ENCODE measurements at places on chromosomes 12 and 14.

GRCh38 chr12:82966001-82966559 is 279.4 kb downstream of the TMTC2 start:
- DNase-seq, result no peak

DNA sequence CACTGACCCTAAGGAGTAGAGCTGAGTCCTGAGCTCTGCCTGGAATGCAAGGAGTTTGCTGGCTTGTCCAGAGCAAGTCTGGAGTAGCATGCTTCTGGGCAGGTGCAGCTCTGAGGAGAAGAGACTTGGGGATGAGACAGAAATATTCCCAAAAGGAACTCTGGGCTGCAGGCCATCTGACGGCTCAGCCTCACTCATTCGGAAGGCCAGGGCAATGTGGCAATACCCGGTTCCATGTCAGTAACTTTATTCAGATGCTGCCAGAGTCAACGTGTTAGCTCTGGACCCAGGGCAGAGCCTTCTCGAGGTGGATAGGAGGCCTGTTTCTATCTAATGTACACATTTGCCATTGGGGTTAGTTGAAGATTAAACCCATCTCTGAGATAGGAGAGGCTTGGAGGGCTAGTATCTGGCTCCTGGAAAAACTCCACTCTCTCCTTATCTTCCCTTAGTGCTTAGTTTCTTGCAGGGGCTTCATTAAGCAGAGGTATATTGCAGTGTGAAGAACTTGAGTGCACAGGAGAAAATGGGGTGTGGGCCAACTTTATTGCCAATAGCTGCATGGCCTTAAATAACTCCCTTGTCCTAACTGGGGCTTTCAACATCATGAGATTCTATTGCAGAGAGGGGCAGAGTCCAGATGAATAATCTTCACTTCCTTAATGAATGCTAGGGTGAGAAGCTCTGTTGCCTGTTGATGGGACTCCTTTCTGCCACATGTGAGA is 65.6 kb downstream of the NTF3 start:
- no peak for DNase-seq

DNA sequence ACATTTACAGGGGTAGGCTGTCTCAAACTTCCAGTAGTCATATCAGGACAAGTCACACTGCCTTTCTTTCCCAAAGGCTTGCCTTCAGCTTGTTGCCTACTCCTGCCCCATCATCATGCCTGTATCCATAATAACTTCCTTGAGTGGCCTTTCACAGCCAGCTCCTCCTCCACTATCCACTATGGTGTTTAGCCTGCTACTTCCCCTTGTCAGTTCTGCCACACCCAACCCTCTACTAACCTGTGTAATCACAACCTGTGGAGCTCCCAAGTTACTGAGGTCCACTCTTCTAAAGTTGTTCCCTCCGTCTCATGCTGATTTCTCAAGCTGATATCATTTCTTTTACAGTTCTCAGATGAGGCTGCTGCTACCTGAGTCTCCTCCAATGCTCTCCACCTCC is 159.9 kb downstream of the BMP4 start:
- no peak for DNase-seq

DNA sequence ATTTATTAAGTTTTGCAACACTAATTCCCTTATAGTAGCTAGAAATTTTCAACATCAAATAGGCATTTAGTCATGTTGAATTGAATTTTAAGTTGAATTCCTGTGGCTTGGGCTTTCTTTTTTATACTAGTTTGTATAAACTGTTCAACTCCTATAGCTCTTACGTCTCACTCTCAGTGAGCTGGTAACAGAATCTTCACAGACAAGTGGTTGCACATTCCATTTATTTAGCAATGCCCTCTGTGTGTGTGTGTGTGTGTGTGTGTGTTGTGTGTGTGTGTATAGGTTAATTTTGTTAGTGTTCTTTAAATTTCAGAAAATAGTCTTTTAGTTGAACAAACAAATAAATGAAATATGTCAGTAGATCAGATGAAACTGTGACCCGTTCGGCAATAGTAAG is 425.0 kb downstream of the NPAS3 start:
- DNase-seq, result no peak

GRCh38 chr14:54857830-54858269 is 44.8 kb downstream of the GCH1 start:
- no peak for DNase-seq

DNA sequence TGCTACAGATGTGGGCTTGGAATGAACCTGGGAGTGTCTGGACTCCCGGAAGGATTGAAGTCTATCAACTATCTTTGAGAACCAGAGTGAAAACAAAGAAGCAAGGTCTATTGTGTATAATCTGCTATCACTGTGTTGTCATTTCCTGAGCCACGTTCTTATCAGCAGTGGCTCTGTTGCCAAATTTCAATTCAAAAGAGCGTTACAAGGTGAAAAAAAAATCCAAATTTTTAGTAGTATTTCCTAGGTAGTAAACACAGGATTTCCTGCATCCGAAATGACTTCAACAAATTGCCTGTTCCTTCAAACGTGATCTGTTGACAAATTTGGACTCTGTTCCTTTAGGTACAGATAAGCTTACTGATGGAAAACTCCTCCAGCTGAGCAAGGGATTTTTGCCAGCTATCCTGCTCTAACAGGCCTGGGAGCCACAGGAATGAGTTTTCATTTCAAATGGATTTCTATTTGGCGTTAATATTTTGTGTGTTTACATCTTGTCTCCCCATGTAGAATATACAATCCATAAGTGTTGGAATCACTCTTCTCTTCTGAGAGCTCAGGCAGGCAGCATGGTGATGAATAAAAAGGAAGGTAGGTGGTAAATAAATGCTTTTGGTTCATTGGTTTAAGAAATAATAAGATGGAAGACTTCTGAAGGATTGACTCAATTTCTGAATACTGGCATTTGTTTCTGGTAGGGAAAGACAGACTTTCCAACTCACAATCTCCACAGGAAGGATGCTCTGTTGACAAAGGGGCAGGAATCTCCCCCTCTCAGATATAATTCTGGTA is 58.5 kb downstream of the GPR135 start:
- DNase-seq, result no peak

GRCh38 chr12:50258167-50258551 is 25.2 kb downstream of the LIMA1 start:
- no peak for DNase-seq

GRCh38 chr12:8947737-8948136 is 1.7 kb downstream of the M6PR start:
- DNase-seq, result no peak

GRCh38 chr12:61098031-61098580 is 1162.1 kb upstream of the USP15 start:
- no peak for DNase-seq

- no peak for DNase-seq
These were observed 18.8 kb upstream of the VWF start for GRCh38 chr12:6143303-6143675.

DNA sequence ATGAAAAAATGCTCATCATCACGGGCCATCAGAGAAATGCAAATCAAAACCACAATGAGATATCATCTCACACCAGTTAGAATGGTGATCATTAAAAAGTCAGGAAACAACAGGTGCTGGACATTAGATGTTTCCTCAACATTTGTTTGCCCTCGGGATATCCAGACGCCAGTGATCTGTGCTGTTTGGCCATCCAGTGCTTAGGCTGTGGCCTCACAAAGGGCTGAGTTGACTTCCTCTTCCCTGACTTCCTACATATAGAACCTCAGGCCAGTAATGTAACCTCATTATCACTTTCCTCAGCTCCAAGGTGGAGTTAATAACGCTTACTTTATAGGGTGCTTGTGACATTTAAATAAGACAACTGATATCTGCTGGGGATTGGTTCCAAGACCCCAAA is 51.8 kb downstream of the SLC15A5 start:
- DNase-seq, result no peak

Data from stimulated activated CD4-positive, alpha-beta T cell treated with anti-CD3 and anti-CD28 coated beads, TNF-alpha, amount 100 ng/mL, for 24 hours (primary cell).